Panc1 (cell line): ENCODE measurements at places on chromosomes 11 and 22. TPM values are rescaled to one million over a fixed set of nuclear protein-coding genes. Genes with fewer than 3 reads are reported as not detected.

CYB5R2 gene
- total RNA-seq: 46.3 TPM

MGAT3 gene
- total RNA-seq: 0.57 TPM

TRIM49 gene
- total RNA-seq: not detected

GAB2 gene
- 10.0 TPM for total RNA-seq

FADS2 gene
- 679 TPM for total RNA-seq

COA4 gene
- 155 TPM for total RNA-seq

COMMD9 gene
- 41.8 TPM for total RNA-seq

H19 gene
- total RNA-seq: 1,268 TPM

GPHA2 gene
- not detected for total RNA-seq

GPR83 gene
- 0.05 TPM for total RNA-seq

MS4A15 gene
- total RNA-seq: not detected

NXPE2 gene
- total RNA-seq: not detected

ISX gene
- total RNA-seq: not detected

KIRREL3 gene
- total RNA-seq: 0.36 TPM

CASP1 gene
- total RNA-seq: 2.1 TPM
